ENCODE measurements at places on chromosomes 2 and 18. TPM values are rescaled to one million over a fixed set of nuclear protein-coding genes. Genes with fewer than 3 reads are reported as not detected.

GRCh38 chr18:48827291-48828193, 123.2 kb downstream of the SMAD7 start:
- DNase-seq, result no peak

- no peak for DNase-seq
These were observed 239.1 kb downstream of the KCNS3 start for GRCh38 chr2:18117592-18117991.

- no peak for DNase-seq
These were observed 215.2 kb downstream of the VAPA start for GRCh38 chr18:10128921-10129501.

GRCh38 chr2:231605607-231606091, 13.0 kb downstream of the TEX44 start:
- DNase-seq, result no peak

DNA sequence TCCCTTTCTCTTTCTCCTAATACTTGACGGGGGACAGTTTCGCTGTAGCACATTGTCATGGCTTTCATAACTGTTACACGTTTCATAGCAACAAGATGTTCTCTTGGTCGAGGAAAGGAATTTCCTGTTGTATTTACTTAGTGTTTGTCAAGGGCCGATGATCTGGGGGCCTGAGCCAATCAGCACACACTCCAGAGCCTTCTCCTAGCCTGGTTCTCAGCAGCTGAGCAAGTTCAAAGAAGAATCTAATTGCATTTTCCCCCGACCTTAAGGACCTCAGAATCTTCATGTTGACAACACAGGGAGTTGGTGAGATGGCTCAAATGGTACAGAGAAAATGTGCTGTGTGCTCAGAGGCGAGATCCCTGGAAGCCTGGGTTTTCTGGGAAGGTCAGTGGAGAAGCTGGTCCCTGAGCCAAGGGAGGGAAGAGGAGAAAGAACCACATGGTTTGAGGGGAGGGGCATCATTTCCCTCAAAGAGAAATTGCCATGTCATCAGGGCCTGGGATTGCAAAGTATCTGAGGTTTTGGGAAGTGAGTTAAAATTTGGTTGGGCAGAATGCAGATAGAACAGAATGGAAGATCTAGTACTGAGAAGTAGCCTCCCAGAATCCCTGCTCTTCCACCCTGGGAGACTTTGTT, 76.9 kb upstream of the AGAP1 start:
- no peak for DNase-seq

GRCh38 chr18:61865466-61866175, 27.2 kb downstream of the RNF152 start:
- no peak for DNase-seq

GRCh38 chr2:181886192-181886591, 5.3 kb upstream of the ITPRID2 start:
- no peak for DNase-seq

Gene GATA6
- total RNA-seq, result 4.0 TPM

DNA sequence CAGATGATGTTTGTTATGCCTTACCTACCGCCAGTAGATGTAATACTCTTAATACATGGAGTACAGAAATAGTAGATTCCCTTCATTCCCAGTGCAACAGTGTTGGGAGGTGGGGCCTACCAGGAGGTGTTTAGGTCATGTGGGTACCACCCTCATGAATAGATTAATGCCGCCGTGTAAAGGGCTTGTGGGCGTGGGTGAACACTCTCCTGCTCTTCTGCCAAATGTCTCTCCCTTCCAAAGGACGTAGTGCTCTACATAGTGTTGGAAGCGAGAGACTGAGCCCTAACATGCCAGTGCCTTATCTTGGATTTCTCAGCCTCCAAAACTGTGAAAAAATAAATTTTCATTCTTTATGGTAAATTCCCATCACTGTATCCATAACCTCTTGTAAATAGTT, 30.1 kb downstream of the PLEKHA3 start:
- DNase-seq, result no peak

Gene ST8SIA5
- not detected for total RNA-seq

- no peak for DNase-seq
These were observed 521.9 kb downstream of the EPHA4 start for GRCh38 chr2:221050020-221050795.

Gene SIGLEC15
- not detected for total RNA-seq

Gene MYCN
- total RNA-seq, result not detected

Gene NCL
- 394 TPM for total RNA-seq

DNA sequence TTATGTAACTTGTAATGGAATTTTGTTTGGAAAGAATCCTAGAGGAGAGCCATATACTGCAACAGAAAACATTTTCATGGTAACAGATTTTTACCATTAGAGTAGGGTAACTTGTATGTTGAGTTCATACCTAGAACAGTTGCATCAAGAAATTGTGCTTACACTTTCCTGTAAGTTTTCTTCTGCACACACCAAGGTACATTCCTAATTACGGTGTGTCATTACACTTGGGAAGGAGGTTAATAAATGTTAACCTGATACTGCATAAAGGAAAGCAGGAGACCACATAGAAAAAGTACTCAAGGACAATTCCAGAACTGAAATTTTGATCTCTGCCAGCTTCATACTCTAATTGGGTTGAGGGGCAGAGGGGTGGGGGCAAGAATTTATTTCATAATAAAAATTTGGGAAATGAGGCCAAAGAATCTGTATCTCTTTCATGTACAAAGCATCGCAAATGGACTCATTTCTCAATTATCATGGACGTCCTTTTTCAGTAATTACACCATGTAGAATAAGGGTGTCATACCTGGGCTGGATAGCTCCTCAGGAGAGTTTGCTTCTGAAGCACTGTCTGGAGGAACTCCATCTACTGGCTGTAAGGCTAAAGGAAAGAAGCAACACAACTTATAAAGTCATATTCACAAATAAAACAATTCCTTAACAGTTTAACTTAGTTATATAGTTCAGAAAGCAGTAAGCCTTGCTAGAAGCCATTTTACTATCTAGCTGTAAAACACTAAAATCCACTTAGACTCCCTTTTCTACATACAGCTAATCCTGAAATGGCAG, 82.8 kb upstream of the GRB14 start:
- no peak for DNase-seq

Gene RAB6C
- not detected for total RNA-seq

Gene ODC1
- 157 TPM for total RNA-seq

DNA sequence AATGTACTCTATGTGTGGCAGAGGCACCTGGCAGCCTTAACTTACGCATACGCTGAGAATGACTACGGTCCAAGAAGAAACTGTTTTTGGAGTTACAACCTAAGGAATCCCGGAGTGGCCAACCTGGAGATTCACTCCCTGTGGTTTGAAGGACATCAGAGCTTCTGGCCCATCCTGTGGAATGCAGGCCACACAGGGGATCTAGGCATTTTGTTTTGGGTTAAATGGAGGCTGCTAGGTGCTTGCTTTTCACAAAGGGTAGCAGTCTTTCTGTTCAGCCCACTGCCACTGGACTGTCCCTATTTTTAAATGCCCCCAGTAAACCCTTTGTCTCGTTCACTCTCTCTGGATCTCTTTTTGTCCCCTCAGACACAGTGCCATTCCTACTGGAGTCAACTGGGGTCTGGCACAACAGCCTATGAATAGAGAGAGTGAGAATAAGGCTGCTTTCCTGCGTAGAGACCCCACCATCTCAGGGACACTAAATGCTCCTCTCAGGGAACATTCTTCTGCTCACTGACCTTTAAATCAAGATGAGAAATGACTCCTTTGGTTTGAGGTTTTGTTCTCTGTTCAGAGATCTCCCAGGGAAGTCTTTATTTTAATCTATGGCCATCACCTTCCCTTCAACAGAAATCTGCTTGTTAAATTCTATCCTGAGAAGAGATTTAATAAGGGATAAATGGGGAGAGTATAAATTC, 124.9 kb downstream of the B3GNT2 start:
- DNase-seq, result no peak

Gene ZSWIM2
- not detected for total RNA-seq

GRCh38 chr2:138157372-138157771, 193.1 kb downstream of the HNMT start:
- no peak for DNase-seq

Data from CD8-positive, alpha-beta T cell (primary cell).